ENCODE measurements at places on chromosomes 3 and 15. TPM values are rescaled to one million over a fixed set of nuclear protein-coding genes. Genes with fewer than 3 reads are reported as not detected.

DNA sequence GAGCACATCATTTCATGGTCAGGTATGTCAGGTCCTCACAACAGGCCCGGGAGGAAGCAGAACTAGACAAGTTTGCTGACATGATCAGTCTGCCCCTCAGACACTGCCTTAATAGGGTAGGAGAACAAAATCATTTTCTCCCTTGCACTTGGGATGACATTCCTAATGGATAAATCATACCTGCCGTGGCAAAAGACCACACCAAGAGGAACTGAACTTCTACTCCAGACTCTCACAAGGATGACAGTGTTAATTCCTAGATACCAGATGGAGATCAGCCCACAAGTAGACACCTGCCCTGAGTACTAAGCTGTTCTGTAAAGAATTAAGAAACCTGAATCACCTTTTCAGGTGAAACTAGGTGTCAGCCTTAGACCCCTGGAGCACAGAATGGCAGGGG lies 19.5 kb downstream of the SIAH2 start:
- DNase-seq = no peak

DNA sequence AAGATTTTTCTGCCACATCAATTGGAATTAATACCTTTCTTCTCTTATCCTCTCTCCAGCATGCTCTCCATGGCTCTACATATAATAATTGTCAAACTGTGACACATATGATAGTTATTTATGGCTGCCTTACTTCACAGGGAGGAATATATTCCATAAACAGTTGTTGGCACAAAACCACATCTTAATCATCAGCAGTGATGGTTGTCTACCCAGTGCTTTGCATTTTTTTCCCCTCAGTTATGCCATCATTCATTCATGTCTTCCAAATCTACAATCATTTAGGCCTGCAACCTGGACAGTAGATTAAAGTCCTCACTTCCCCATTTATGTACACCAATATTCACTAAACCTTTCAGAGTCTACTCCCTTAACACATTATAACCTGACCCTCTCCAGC lies 107.7 kb downstream of the THRB start:
- no peak for DNase-seq

GRCh38 chr3:4670352-4670751 lies 177.2 kb downstream of the ITPR1 start:
- no peak for DNase-seq

- DNase-seq = no peak
Measured at GRCh38 chr3:28951772-28952556, 328.9 kb upstream of the RBMS3 start.

GRCh38 chr3:14410503-14411165 lies 8.2 kb downstream of the SLC6A6 start:
- DNase-seq = no peak

- no peak for DNase-seq
Measured at GRCh38 chr3:174424656-174425055, 434.5 kb upstream of the NAALADL2 start.

- no peak for DNase-seq
Measured at GRCh38 chr3:11576453-11576852, 67.3 kb downstream of the VGLL4 start.

GRCh38 chr3:176351408-176351807 lies 845.9 kb downstream of the TBL1XR1 start:
- DNase-seq = no peak

DNA sequence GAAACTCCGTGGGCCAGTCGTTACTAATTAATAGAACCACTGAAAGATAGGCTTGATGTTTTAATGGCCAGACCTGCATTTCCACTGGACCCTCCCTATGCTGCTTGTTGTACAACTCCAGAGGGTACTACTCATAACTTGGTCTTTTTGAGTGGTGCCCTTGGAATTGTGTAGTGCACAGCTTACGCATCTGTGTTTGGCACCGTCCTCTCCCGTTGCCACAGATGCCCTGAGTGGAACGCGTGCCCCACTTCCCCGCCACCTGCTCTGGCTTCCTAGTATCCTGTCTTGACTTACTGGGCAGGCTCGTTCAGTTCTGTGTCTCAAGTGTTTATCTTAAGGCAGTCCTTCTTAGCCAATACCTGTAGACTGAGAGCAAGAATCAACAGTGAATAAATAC lies 78.7 kb downstream of the USP13 start:
- DNase-seq = peak; percentile 19

GRCh38 chr3:2041931-2042330 lies 56.7 kb upstream of the CNTN4 start:
- no peak for DNase-seq

DNA sequence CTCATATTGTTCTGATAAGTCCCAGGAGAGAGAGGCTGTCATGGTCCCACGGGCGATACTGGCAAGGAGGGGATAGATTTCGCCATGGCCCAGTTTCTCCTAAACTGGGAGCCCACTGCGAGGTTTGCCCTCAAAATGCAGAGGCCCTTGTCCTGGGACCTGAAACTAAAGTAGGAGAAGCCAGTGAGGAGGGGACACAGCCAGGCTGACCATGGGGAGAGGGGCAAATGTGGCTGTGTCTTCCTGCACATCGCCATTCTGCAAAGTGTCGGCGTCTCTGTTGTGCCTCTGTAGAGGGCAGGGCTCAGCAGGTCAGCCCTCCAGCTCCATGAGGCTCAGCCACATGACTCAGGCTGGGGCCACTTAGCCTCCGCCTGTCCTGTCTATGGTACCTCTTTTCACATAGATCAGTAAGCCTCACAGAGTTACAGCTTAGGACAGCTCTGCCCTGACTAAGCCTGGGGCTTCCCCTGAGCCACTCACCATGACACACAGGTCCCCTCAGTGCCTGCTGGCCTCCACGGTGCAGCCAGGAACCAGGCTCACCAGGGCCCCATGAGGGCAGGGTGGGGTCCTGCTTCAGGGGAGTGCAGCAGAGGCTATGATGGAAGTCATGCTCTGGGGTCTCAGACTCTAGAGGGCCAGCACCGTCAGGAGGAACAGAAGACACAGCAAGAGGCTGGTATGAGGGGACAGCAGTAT lies 28.6 kb upstream of the PLXNA1 start:
- no peak for DNase-seq

DNA sequence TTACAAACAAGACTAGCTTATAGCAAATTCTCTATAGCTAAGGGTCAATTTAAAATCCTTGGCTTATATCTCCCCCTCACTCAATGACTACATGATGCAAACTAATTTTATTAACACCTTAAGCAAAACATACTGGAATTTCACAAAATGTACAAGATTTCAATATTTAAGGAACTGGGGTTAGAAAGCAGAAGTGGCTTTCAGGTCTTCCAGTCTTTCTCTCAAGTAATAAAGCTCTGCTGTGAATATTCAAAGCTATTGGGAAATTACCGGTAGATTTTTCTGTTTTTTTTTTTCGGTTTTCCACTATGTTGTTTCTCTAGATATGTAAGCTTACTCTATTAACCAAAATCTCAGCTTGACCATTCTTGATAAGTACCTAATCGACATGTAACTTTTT lies 3.9 kb downstream of the EPM2AIP1 start:
- DNase-seq = no peak

DNA sequence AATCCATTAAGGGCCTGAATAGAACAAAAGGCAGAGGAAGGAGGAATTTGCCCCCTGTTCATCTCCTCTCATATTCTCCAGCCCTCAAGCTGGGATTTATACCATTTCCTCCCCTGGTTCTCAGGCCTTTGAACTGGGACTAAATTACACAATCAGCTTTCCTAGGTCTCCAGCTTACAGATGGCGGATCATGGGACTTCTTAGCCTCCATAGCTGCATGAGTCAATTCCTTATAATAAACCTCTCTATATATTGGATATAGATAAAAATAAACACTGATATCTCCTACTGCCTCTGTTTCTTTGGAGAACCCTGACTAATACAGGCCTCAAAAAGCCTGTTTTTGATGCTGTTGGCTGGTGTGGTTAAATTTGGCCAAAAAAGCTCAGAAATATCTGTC lies 84.5 kb upstream of the TMEM108 start:
- no peak for DNase-seq

The TGM5 gene
- total RNA-seq = 11.3 TPM

DNA sequence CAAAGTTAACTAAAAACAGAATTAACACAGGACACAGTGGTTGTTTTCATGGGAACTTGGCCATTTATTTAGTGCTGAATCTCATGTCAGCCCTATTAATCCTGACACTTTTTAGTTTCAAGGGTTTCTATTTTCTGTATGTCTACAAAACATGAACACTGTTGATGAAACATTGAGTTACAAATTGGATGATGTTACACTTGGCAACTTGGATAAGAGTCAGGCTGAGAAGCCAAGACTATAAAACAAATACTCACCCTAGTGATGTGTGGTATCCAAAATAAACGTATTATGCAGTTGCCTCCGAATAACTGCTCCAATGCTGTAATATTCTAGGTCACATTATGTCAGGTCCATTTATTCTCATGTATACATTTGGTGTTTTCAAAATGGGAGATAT lies 349.6 kb downstream of the ZIC1 start:
- DNase-seq = no peak

The PDCD10 gene
- total RNA-seq = 58.1 TPM

GRCh38 chr15:71124937-71125790 lies 9.9 kb downstream of the THSD4 start:
- DNase-seq = peak; percentile 36

DNA sequence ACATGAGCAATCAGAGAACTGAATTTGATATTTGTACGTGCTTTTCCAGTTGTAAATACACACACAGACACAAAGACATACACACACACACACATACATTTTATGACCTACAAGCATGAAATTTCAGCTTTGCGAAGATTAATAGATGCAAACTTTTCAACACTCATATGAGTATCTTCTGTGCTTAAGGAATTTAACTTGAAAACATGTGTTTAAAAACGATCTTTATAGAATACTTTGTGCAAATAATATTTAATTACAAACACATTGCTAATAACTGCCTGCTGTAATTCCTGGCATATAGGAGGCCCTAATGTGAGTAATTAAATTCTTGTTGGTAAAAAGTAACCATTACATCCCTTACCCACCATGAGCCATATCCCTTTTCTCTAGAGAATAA lies 107.7 kb upstream of the PLSCR5 start:
- no peak for DNase-seq

- DNase-seq = no peak
Measured at GRCh38 chr3:12974334-12974733, 98.9 kb downstream of the IQSEC1 start.

The EPHA6 gene
- 3.7 TPM for total RNA-seq
